ENCODE measurements at places on chromosomes 3 and 15.

DNA sequence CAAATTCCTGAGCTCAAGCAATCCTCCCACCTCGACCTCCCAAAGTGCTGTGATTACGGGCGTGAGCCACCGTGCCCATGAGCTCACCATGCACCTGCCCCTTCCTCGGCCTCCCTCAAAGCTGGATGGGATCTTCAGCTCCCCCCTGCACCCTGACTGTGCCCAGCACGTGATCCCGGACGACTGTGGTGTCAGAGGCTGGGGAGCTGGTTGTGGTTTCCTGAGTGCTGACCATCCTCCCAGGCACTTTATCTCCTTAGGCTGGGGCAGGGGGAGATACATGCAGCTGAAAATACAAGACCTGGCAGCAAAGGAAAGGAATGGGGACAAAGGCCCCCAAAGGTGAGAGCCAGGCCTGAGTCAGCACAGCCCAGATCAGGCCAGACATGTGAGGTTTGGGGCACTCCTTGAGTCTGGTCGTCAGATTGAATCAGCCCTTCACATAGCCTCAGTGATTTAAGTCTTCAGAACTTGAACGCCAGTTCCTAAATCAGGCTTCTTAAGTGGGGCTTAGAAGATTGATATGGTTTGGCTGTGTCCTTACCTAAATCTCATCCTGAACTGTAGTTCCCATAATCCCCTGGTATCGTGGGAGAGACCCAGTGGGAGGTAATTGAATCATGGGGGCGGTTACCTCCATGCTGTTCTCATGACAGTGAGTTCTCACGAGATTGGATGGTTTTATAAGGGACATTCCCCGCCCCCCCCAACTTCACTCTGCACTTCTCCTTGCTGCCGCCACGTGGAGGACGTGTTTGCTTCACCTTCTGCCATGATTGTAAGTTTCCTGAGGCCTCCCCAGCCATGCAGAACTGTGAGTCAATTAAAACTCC is 35.8 kb downstream of the PRKCD start:
- no peak for DNase-seq

GRCh38 chr15:51702710-51703109 is 21.4 kb downstream of the SCG3 start:
- no peak for DNase-seq

- no peak for DNase-seq
Measured at GRCh38 chr15:61227269-61227949, 1.7 kb downstream of the RORA start.

- no peak for DNase-seq
Measured at GRCh38 chr15:70340494-70340870, 242.8 kb upstream of the TLE3 start.

DNA sequence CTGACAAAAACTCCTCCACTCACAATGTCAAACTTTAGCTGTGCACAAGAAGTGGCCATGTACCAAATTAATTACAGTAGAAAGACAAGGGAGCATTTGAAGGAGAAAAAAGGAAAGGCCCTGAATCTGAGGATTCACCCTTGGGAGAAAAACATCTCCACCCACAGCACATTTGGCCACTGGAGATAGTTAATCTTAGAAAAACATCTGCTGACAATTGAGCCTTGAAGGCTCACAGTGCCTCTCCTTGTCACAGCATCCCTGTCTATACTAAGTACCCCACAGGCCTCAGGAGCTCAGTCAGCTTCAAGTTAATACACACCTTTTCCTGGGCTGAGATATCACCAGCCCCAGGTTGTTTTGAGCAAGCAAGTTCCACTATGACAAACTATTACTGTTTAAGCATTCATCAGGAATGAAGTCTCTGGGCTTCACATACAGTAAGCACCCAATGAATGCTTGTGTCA is 78.1 kb upstream of the SETMAR start:
- DNase-seq = no peak

DNA sequence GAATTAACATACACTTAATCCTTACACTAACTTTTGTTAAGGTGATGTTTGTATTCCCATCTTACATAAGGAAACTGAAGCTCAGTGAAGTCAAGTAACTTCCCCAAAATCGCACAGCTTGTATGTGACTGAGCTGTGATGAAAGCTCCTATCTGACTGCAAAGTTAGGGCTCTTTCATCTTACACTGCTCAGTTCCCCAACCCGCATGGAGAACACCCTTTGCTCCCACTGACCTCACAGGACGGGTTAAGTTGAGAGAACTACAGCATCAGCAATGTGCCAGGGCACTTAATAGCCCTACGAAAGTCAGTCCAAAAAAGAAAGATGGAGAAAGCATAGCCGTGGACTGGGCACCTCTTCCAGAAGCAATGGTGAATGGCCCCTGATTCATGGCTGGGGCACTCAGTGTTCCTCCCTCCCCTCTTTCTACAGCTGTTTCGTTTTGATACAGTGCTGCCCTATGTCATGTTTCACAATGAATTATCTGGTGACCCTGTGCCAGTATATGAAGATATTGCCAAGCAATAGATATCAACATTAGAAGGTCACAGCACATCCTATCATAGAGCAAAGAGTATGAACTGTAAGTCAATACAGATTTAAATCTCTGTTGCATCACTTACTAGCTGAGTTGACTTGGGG is 38.0 kb downstream of the CADPS start:
- DNase-seq = no peak

DNA sequence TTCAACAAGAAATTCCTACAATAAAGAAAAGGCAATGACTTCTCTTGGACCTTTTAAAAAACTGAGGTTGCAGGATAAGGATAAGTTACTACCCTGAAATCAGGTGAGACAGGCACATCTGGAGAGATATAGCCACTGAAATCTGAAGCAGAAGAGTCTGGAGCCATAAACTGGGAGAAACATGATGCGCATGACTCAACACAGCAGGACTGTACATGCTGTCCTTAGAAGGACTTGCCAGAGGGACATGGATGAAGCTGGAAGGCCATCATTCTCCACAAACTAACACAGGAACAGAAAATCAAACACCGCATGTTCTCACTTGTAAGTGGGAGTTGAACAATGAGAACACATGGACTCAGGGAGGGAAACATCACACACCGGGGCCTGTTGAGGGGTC is 1020.2 kb downstream of the AGBL1 start:
- no peak for DNase-seq

GRCh38 chr3:37913522-37913921 is 51.8 kb downstream of the CTDSPL start:
- no peak for DNase-seq

DNA sequence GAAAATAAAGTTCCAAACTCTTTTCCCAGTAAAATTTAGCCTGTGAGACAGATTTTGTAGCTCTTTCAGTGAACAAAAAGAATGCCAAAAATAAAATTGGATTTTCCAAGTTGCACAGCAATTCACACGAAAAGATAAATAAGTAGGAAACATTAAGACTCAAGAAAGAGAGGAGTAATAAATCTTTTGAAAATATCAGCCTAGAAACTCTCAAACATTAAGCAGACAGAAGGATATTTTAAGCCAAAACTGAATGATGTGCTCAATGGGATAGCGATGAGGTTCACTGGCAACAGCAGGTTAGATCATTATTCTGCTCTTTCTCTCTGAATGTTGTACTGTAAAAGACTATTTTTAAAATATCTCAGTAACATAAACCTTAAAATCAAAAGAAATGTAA is 115.0 kb downstream of the STAG1 start:
- no peak for DNase-seq

DNA sequence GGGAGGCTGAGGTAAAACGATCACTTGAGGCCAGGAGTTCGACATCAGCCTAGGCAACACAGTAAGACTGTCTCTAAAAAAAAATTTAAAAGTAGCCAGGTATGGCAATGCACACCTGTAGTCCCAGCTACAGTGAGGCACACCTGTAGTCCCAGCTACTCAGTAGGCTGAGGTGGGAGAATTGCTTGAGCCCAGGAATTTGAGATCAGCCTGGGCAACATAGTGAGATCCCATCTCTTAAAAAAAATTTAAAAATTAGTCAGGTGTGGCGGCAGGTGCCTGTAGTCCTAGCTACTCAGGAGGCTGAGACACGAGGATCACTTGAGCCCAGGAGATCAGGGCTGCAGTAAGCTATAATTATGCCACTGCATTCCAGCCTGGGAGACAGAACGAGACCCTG is 6.8 kb downstream of the MESD start:
- no peak for DNase-seq

DNA sequence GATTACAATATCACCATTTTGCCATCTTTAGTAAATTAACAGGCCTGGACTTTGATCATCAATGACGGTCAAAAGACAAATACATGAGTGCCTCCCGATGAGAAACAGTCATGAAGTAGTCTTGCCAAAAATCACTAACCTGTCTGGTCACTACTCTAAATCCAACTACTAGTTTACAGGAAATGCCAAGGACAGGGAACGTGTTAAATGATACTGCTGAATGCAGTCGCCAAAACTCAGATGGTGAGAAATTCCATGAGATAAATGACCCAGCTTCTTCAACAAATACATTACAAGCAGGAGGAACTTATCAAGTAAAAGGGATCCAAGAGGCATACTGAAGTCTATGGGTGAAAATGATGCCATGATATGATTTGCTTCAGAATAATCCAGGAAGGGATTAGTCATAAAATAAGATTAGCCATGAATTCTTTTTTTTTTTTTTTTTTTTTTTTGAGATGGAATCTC is 35.8 kb upstream of the ATP13A3 start:
- no peak for DNase-seq

DNA sequence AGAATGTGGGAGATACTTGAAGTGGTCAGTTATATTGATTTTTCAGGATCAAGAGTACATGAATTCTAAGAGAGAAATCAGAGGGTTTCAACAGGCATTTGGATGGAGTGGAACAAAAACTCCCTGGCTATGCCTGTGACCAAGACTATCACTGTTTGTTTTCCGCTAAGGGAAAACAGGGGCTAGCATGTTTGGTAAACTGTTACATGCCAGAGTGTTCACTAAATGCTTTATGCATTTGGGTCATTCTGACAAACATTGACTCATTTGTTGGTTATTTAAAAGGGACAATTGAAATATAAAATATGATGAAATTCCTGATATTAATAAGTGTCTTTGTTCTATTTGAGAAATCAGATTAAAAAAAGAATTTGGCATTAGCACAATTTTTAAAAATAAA is 603.9 kb upstream of the KCNMB2 start:
- DNase-seq = no peak

DNA sequence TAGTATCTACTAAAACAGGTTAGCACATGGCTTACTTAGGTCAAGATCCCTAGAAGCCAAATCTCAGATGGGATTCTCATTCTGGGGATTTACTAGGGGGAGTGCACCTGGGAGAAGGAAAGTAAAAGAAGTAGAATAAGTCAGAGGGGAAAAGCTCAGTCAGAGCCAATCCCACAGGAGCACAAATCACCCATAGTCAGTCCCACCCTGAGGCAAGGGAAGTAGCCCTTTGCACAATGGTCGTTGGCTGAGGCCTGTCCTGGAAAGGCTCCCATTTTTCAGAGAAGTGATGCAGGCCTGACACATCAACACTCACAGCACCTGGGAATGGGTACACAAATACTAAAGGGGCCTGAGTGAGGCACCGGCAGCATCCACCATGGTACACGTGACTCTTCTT is 39.8 kb downstream of the SST start:
- DNase-seq = no peak

- no peak for DNase-seq
Measured at GRCh38 chr3:141860086-141860669, 16.3 kb upstream of the ATP1B3 start.

- no peak for DNase-seq
Measured at GRCh38 chr3:54358316-54358715, 236.0 kb downstream of the CACNA2D3 start.

GRCh38 chr3:26091626-26092025 is 301.7 kb downstream of the OXSM start:
- DNase-seq = no peak

- no peak for DNase-seq
Measured at GRCh38 chr3:152395764-152396163, 127.0 kb downstream of the MBNL1 start.

DNA sequence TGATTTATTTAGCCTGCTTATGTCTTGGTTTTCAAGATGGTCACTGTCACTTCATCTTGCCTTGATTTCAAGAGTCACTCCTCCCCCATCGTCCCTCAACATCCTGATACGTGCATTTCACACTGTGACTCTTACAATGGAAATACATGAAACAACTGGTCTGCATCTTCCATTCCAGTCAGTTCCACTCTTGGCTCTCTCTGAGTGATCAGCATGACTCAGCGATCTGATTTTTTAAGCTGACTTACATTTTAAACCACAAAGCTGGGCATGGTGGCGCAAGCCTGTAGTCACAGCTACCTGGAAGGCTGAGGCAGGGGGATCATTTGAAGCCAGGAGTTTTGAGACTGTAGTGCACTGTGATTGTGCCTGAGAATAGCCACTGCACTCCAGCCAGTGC is 271.2 kb upstream of the ROPN1 start:
- DNase-seq = no peak

DNA sequence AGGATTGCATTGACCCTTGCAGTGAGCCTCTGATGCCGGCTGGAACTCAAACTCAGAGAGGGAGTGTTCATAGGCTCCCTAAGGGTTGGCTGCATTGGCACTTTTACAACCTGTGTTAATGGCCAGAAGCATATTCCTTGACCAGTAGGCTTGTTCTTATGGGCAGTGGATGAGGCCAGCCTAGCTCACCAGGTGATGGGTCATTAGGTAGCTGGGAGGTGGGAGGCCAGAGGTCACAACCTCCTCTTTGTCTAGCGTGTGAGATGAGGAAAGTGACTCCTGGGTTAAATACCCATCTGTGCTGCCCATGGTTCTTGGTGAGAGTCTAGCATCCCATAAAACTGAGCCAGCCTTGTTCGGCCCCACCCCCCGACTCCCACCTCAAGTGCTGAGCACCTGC is 275.7 kb upstream of the CTNNB1 start:
- DNase-seq = no peak

GRCh38 chr3:135090020-135090717 is 295.1 kb downstream of the EPHB1 start:
- no peak for DNase-seq

GRCh38 chr15:83854321-83854720 is 200.4 kb downstream of the ADAMTSL3 start:
- no peak for DNase-seq

DNA sequence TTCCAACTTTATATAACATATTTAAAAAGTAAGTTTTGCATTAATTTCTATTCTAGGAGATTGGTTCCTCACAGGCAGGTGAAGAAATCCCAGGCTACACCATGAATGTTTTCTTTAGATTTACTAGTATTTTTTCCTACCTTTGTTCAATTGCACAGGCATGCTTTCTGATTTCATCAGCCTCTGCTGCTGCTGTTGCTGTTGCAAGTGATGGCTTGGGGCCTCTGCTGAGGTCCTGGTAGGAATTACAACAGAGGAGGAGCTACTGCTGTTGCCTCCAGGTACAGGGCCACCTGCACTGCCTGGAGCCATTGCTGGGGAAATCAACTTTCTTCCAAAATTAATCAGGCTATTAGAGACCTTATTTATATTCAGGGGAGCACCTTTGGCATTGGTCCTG is 353.3 kb downstream of the PLCL2 start:
- DNase-seq = no peak

GRCh38 chr15:41922353-41922752 is 28.5 kb upstream of the SPTBN5 start:
- no peak for DNase-seq
